ENCODE measurements at places on chromosomes 1 and 21. TPM values are rescaled to one million over a fixed set of nuclear protein-coding genes. Genes with fewer than 3 reads are reported as not detected.

DNA sequence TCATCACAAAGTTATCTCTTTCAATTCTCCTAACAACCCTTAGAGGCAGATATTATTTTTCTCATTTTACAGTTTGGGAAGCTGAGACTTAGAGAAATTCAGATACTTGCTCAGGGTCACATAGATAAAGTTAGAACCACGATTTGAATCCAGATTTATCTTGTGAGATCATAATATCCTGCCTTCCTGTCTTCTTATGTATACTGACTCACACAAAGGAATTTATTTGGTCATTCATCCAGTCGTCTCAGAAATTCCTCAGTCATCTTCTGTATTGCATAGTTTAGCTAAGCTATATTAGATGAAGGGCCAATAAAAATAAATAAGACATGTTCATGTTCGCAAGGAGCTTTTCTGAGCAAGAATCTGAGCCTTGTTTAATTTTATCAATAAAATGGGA, 35.8 kb upstream of the RUNX1 start:
- no peak for DNase-seq

DNA sequence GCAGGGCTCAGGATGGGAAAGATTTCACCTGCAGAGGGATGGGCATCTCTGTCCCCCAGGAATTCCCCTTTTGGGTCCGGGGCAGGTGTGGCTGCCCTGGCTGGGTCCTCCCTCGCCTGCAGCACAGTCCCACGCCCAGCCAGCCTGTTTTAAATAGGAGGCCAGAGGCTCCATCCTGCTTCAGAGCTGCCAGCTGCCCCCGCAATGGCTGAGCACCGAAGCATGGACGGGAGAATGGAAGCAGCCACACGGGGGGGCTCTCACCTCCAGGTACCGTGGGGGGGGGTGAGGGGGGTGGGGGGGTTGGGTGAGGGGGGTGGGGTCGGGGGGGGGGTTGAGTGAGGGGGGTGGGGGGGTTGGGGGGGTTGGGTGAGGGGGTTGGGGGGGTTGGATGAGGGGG, 3.6 kb downstream of the SCNN1D start:
- DNase-seq = no peak

Gene PTPRU
- total RNA-seq = 47.8 TPM

- no peak for DNase-seq
Measured at GRCh38 chr1:101148980-101149379, 87.8 kb upstream of the S1PR1 start.

Gene IRF6
- 3.9 TPM for total RNA-seq

Gene TRIM17
- not detected for total RNA-seq

GRCh38 chr1:10187026-10187334, 23.4 kb upstream of the KIF1B start:
- no peak for DNase-seq

Gene KLF17
- total RNA-seq = not detected

DNA sequence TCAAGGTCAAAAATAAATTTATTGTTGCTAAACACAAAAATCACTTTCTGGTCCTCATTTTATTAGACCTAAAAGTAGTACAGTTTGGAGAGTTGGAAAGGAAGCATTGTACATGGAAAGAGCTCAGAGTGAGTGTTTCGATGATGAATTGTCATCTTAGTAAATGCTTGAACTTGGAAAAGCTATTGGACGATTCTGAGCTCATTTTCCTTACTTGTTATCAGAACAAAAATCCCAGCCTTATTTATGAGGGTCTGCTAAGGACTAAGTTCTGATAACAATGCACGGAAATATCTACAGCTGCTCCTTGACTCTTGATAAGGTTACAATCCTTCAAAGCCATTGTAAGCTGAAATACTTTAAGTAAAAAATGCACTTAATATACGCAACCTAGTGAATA, 710.0 kb upstream of the PTBP2 start:
- DNase-seq = no peak

Gene C8A
- total RNA-seq = not detected

- DNase-seq = no peak
Measured at GRCh38 chr1:151775894-151776664, 12.8 kb upstream of the MRPL9 start.

DNA sequence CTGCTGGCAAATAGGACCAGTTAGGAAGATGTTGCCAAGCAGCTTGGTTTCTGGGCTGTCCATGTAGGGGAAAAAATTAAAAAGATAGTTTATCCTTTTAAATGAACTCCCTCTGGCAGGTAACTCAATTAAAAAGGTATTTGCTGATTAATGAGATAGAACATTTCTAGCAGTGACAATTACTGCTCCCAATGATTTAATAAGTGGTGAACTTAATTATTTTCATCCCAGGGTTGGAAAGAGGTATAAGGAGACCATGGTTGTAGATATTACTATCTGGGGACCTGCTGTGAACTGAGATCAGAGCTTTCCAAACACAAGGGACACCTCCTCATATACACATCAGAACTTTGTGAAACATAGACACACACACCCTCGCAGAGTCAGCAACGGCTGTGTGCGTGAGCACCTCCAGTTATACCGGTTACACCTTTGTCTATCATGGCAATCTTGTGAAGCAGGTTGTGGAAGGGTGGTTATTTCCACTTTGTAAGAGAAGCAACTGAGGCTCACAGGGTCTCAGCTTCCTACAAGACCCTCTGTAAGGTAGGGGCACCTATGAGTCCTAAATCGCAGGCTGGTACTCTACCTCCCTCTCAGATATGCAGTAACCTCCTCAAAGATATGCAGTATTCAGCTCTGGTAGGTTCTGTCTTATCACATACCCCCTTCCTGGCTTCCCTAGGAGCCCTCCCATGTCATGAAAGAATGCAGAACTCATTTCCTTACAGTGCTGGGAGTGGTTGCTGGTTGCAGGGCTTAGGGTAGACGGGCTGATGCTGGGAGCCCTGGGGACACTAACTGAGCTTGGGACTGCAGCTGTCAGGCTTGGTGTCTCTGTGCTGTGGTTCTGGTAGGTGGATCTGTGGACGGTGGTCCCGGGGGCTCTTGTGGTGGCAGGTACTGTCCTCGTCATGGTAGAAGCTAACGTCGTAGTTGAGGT, 18.5 kb upstream of the MAGOH start:
- no peak for DNase-seq

Gene GUCA2A
- total RNA-seq = not detected

DNA sequence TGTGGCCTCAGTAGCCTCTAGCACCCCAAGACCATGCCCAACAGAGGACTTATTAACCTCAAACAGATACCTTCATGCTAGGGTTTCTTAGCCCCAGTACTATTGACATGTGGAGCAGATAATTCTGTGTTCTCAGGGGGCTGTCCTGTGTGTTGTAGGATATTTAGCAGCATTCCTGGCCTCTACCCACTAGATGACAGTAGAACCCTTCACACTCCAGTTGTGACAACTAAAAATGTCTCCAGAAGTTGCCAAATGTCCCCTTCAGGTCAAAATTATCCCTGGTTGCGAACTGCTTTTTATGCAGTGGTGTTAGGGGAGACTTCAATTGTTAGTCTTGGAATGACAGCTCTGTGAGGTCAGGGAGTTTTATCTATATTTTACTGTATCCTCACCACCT, 8.1 kb downstream of the KAZN start:
- DNase-seq = no peak
